ENCODE measurements at places on chromosomes 3 and 15.
A peak's percentile ranks its signal among the peaks of the same experiment; 100 is the strongest.

DNA sequence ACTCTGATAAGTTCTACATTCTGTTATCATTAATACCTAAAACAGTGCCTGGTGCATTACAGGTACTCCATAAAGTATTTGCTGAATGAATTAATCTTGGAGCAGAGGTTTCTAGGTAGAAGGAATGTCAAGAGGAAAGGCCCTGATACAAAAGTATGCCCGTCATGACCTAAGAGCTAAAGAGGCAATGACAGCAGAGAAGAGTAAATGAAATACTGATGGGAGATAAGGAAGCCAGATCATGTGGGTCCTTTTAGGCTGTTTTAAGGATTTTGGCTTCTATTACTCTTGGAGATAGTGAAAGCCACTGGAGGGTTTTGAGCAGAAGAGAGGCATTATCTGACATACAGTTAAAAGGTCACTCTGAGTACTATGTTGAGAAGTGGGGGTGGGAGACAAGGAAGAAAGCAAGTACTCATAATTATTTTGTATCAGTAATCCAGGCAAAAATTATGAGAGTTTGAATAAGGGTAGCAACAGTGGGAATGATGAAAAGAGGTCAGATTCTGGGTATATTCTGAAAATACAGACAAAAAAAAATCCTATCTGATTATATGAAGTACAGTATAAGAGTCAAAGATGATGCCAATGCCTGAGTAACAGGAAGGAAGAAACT is 48.3 kb downstream of the DENND4A start:
- no peak for DNase-seq

- DNase-seq, result no peak
These were observed 4.8 kb downstream of the GASK1A start for GRCh38 chr3:42983927-42984326.

DNA sequence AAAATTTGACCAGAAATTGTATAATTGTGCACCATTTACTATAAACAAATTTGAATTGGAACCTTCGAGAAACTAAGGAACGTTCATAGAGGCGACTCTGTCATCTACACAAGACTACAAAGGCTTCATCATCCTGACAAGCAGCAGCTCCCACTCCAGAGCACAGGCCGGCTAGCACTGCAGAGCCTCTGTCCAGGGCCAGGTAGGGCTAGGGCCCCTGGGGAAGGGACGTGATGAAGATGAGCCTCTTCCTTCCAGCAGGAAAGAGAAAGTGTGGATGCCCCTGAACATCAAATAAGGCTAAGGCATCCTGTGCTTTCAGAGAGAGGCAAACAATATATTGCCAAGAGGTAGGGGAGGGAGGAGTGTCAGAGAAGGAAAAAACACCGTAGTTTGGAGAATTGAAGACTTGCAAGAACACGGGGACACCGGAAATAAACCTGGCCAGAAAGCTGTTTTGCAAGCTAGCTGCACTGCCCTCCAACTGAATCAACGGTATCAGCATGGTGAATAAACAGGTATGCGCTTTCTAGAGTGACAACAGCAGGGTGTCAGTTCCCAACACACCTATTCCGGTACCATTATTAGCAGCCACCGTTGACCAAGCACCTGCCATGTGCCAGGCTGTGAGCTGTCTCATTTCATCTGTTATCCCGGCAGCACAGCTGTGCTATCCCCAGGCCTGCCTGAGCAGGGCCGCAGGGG is 12.4 kb downstream of the XXYLT1 start:
- peak; percentile 57 for DNase-seq

- DNase-seq, result no peak
These were observed 12.1 kb upstream of the RYR3 start for GRCh38 chr15:33298631-33299030.

DNA sequence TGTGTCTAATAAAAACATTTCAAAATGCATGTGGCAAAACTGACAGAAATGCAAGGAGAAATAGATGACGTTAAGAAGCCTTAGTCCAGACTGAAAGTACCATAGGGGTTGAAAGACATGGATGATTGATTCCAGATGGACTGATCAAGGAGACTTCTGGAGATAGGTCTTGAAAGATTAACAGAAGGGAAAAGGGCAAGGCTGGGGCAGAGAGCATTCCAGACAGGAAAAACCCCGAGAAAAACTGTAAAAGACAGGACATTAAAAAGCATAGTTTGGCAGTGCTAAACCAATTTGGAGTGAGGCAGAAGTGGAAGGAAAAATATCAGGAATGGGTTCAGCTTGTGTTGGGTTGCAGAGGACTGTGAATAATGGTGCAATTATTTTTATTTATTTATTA is 375.2 kb upstream of the SGO1 start:
- DNase-seq, result no peak

DNA sequence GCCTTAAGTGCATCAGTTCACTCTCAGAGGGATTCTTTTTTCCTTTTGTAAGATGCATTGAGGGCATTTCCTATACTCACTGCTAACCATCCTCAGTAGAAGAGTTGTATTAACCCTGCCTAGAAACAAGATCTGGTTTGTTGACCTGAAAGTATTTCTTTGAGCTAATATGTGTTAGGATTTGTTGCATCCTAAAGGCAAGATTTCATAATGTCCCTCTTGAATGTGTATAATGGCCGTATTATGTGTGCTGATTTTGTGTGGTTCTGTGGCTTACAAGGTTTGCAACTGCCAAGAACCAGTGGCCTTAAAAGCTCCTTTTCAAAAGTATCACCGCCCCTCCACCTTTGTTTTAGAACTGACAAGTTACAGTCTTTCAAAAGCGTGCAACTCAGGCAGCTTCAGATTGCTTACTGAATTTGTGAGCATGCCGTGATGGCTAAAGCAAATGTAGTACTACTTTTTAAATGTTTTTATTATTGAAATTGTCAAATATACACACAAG is 182.0 kb upstream of the BHLHE40 start:
- no peak for DNase-seq

- DNase-seq, result no peak
These were observed 164.5 kb downstream of the FBLN2 start for GRCh38 chr3:13713396-13713795.

- DNase-seq, result no peak
These were observed 215.5 kb downstream of the PDZRN3 start for GRCh38 chr3:73409138-73409763.

DNA sequence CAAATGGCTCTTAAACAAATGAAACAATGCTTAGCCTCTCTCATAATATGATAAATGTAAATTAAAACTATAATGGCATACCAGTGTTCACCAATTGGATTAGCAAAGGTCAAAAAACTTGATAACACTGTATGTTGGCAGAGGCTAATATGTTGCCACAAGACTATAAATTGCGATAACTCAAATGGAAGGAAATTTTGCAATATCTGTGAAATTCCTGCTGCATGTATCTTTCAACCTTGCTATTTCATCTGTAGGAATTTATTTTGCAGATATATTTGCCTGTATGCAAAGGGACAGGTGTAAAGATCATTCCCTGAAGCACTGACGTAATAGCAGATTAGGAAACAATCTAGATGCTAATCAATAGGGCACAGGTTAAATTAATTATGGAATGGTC is 191.4 kb upstream of the EIF1B start:
- DNase-seq, result no peak

- DNase-seq, result no peak
These were observed 16.9 kb upstream of the MORF4L1 start for GRCh38 chr15:78855746-78856145.

DNA sequence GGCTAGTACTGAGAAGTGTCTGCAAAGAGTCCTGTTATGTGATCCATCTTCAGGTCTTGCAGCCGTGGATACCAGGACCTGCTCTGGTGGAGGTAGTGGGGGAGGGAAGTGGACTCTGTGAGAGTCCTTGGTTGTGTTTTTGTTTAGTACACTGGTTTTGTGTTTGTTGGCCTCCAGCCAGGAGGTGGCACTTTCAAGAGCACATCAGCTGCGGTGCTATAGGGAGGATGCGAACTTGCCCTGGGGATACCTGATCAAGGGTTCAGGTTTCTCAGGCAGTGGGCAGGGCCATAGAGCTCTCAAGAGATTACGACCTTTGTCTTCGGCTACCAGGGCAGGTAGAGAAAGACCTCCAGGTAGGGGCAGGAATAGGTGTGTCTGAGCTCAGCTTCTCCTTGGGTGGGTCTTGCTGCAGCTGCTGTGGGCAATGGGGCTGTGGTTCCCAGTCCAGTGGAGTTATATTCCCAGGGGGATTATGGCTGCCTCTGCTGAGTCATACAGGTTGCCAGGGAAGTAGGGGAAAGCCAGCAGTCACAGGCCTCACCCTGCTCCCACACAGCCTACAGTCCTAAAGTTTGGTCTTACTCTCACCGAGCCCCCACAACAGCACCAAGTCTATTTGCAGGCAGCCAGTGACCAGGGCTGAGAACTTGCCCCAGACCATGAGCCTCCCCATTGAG is 132.8 kb upstream of the NPHP3 start:
- DNase-seq, result peak; percentile 70

- no peak for DNase-seq
These were observed 6.2 kb downstream of the GRK7 start for GRCh38 chr3:141769221-141769894.

DNA sequence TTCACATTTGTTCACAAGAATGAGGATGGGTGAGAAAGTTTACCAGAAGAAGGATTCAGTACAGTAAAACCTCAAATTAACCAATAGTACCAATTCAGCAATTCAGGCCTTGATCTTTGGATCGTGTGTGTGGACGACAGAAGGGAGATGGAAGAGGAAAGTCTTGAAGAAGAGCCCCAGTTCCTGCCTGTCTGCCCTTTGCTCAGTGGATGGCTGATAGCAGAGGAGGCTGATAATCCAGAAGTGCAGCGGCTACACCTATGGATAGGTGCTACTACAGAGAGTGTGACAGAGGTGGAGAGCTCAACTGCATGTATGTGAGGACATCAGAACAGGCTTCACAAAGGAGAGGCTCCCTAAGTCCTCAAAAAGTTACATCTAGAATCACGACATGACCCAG is 29.2 kb upstream of the PLXND1 start:
- DNase-seq, result no peak

DNA sequence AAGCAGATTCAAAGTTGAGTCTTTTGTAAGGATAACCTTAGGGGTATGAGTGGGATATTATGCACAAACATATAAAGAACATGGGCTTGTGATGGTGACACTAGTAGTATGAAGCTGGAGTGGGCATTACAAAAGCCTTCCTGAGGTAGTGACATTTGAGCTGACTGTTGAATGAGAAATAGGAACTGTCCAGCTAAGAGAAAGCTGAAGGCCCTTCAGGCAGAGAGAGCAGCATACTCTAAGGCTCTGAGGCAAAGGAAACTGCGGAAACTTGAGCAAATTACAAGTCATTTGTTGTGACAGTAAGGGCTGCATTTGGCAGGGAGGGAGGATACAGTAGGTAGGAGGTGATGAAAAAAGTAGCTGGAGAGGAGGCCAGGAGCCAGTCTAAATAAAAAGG is 190.7 kb upstream of the CD96 start:
- DNase-seq, result no peak

- no peak for DNase-seq
These were observed 95.3 kb upstream of the HES1 start for GRCh38 chr3:194040516-194041273.

GRCh38 chr15:37652646-37653417 is 281.6 kb upstream of the TMCO5A start:
- DNase-seq, result no peak

DNA sequence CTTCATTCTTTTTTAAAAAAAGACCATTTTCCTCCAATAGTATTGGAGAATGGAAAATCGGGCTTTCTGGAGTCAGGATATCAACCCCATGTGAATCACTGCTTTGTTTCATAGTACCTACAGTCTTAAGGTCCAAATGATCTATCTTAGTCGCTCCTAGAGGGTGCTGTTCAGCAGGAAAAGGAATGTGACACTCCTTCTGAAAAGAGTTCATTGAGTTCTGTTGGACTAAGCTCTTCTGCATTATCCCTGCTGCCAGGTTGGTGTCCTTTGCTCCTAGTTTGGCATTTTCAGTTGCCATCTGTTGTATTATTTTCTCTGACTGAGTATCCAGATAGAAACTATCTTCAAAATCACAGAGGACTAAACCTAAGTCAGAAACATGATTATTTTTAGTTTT is 57.2 kb downstream of the POLQ start:
- no peak for DNase-seq

DNA sequence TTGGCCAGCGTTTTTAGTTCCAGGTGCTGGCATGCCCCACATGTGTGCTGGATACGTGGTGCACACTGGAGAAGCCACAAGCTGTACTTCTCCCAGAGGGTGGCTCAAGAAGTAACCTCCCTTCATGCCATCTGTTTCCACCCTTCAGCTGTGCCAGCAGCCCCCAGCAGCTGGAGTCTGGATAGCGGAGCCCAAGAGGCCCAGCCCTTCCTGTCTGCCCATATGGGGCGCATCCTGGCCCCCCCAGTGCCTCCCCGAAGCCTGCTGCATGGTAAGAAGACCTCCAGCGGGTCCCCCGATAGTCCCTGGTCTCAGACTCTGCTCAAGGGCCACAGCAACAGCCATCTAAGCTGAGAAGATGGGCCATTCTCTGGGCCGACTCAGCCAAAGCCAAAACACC is 5.8 kb upstream of the MANF start:
- no peak for DNase-seq

- DNase-seq, result no peak
These were observed 187.5 kb downstream of the SPATA16 start for GRCh38 chr3:172953571-172953970.

GRCh38 chr15:65355173-65355987 is 22.4 kb downstream of the IGDCC3 start:
- no peak for DNase-seq

- no peak for DNase-seq
These were observed 1035.2 kb downstream of the MCTP2 start for GRCh38 chr15:95266451-95267061.

DNA sequence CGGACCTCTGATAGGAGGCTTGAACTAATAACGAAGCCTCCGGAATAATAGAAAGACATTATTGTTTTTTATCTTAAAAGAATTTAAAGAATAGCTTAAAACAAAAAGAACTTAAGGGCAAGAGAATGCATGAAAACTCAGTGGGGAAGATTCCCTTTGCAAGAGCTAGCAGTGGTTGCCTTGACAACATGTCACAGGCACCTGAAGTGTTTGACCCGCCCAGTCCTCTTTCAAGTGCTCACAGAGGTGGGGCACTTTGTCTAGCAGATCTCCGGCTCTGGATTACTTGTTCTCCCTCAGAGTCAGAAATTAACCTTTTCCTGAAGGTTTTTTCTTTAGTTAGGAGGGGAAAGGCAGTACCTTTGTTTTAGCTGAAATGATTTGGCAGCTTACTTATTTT is 37.8 kb downstream of the LARS2 start:
- DNase-seq, result peak; percentile 26
